Stimulated activated CD4-positive, alpha-beta T cell treated with anti-CD3 and anti-CD28 coated beads, Interleukin-4, amount 100 ng/mL, for 24 hours (primary cell): ENCODE measurements at places on chromosomes 13 and 19.

DNA sequence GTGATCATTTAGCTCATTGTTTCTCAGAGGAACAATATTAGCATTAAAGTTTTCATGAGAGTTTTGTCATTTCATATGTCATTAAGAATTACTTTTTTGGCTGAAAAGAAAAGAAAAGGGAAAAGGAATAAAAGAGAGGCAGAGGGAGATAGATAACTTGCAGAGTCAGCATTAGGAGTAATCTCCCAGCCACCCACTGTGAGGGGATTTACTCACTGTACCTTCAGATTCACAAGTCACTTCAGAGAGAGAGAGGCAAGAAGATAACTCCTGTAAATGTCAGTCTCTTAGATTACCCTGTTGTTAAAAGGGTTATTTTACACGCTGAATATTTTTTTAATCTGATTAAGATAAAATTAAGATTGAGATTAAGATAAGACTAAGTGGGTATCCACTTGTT lies 125.2 kb downstream of the POU4F1 start:
- no peak for DNase-seq

GRCh38 chr19:50328873-50329145 lies 368 bp downstream of the KCNC3 start:
- DNase-seq = no peak

- DNase-seq = no peak
Measured at GRCh38 chr13:30413842-30414241, 8.5 kb upstream of the UBE2L5 start.

GRCh38 chr13:103531278-103531677 lies 465.1 kb upstream of the SLC10A2 start:
- DNase-seq = no peak

DNA sequence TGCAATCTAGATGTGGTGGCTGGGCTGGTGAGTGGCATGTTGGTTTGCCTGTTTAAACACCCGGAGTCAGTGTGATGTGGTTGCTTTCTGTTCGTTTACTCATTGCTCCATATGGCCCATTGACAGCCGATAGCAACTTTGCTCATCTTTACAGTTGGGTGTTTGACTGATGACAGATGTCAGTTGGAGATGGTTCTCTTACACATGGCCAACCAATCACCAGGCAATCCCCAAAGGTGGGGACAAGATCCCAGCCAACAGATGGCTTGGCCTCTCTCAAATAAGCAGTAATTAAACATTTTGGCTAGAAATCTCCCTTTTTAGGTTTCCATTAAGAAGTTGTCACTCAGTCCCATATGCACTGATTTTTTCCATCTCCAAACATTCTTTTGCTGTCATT lies 497.1 kb upstream of the ARGLU1 start:
- no peak for DNase-seq

DNA sequence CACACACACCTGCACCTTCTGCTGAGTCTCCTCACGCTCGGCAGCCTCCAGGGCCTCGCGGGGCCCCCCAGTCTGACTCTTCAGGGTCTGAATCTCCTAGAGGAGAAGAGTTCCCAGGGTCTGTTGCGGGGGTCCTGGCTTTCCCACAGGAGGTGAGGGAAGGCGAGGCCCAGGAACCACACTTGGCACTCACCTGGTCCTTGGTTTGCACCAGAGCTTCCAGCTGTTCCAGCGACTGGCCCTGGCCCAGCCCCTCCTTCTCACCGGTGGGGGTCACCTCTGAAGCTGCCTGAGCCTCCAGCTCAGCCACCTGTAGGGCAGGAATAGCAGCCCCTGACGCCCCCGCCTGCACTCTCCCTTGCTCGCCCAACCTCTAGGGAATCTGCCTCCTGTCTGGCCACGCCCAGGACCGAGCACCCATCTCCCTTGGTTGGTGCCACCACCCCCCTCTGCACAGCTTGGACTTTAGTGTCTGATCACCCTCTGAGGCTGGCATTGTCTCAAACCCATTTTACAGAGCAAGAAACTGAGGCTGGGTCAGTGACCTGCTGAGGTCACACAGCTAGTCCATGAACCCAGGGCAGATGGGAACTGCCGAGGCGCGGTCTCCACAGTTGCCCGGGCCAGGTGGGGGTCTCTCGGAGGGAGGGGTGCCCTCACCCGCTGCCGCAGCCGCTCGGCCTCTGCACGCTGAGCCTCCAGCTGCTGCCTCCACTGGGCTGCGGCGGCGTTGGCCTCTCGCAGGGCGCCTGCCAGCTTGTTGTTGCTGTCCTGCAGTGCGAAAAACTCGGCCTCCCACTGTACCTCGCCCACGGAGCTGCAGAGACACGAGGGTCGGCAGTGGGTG lies 9.5 kb downstream of the HOMER3 start:
- DNase-seq = no peak

- no peak for DNase-seq
Measured at GRCh38 chr19:49705919-49706318, 15.0 kb downstream of the CPT1C start.

DNA sequence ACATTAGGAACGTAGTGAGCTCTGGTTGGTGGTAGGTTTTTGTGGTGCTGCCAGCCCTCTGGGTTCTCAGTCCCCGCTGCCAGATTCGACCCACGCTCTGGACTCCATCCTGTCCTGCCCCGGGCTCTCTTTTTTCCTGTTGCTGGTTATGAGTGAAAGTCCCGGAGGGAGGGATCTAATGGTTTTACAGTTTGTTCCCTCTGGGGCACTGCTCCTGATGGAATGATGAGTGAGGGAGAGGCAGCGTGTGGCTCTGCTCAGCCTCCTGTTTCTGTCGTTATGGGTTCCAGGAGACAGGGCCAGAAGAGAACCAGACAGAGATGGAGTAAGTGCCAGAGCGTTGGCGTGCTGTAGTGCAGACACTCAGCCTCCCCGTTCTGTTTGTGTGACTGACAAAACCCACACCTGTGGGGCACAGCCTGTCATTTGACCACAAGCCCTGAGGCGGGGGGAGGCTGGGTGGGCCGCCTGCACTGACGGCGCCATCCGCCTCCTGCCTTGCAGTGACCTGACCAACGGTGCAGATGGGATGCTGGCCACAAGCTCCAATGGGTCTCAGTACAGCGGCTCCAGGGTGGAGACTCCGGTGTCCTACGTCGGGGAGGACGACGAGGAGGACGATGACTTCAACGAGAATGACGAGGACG lies 18.3 kb downstream of the ATP4B start:
- no peak for DNase-seq

- no peak for DNase-seq
Measured at GRCh38 chr13:110771194-110771593, 57.7 kb downstream of the ING1 start.
